Mesothelial cell of epicardium (in vitro differentiated cells): ENCODE measurements at places on chromosomes 7 and 10. TPM values are rescaled to one million over a fixed set of nuclear protein-coding genes. Genes with fewer than 3 reads are reported as not detected.

GRCh38 chr10:19888061-19888660 lies 71.9 kb downstream of the PLXDC2 start:
- H3K27ac ChIP-seq, result no peak overlapping the region
- DNase-seq, result no peak
- H3K27me3 ChIP-seq, result no peaks in the 10 kb centered on the region

GRCh38 chr7:4996696-4997222 lies 37.8 kb upstream of the MMD2 start:
- no peak overlapping the region for H3K4me3 ChIP-seq
- peaks cover 45% of the 10 kb centered on the region for H3K36me3 ChIP-seq
- DNase-seq, result no peak

DNA sequence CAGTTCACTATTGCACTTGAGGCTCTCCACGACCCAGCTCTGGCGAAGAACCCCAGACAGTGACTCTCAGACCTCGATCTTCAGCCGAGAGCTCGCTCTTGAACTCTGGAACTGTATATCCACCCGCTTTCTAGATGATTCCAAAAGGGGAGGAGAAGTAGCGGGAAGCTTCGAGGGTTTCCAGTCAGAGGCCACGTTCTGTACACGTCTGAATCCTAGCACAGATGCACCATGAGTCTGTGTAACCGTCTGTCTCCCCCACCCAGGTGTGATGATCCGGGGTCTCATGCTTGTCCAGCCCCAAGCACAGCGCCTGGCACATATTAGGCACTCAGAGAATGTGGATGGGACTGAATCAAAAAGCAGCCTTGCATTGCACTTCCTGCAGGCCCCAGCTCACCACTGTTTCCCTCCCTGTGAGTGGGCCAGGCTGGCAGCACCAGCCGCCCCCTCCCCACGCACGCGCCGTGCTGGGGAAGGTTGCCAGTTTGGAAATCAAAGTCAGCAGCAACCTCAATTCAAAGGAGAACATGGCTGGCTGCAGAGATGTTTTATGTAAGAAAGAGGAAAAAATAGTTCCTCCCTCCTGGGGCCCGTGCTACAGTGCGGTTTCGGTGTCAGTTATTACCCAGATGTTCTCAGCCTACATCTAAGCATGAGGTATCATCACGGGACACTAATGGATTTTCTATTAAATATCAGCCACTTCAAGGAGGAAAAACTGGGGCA lies 5.7 kb downstream of the GRID2IP start:
- no peak overlapping the region for H3K4me3 ChIP-seq
- H3K36me3 ChIP-seq, result no peaks in the 10 kb centered on the region
- H3K4me1 ChIP-seq, result no peaks in the 10 kb centered on the region
- DNase-seq, result no peak
- H3K27ac ChIP-seq, result no peak overlapping the region

- H3K36me3 ChIP-seq, result no peaks in the 10 kb centered on the region
- H3K4me3 ChIP-seq, result no peak overlapping the region
- peaks cover 44% of the 10 kb centered on the region for H3K4me1 ChIP-seq
Observed at GRCh38 chr7:52962402-52963076, 72.9 kb upstream of the POM121L12 start.

DNA sequence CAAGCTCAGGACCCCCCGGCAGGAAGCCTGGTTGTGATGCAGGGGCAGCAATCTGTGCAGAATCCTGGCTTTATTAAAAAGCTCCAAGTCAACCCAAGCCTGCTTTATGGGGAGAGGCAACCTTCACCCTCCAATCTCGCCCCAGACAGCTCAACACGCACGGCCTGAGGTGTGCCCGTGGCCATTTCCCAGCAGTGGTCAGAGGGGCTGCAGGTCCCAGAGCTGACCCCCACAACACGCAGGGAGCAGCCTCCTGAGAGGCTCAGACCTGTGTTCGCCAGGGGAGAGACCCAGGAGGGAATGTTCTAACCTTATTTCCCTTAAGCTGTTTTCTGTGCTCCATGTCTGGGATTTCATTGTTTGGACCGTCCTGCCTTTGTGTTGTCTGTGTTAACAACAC lies 108.2 kb downstream of the CTBP2 start:
- H3K4me3 ChIP-seq, result no peak overlapping the region
- no peak overlapping the region for H3K27ac ChIP-seq
- peaks cover 13% of the 10 kb centered on the region for H3K36me3 ChIP-seq

DNA sequence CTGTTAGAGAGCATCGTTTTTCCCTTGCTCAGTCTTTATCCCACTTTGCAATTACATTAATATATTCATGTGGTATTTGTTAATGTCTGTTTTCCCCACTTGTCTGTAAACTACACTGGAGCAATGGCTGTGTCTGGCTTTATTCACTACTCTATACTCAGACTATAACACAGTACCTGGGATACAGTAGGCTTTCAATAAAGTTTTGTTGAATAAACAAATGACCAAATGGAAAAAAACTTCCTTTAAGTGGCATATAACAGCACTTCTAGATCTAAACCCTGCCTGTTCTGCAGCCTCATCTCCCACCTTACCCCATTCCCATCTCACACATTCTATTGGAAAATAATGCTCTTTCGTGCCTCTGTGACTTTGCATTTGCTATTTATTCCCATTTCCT lies 57.3 kb upstream of the SPOCK2 start:
- H3K27ac ChIP-seq, result no peak overlapping the region
- DNase-seq, result no peak
- no peak overlapping the region for H3K4me3 ChIP-seq
- no peaks in the 10 kb centered on the region for H3K27me3 ChIP-seq
- H3K4me1 ChIP-seq, result peaks cover 7% of the 10 kb centered on the region
- peaks cover 7% of the 10 kb centered on the region for H3K36me3 ChIP-seq

- no peak overlapping the region for H3K27ac ChIP-seq
- H3K27me3 ChIP-seq, result no peaks in the 10 kb centered on the region
- H3K4me3 ChIP-seq, result no peak overlapping the region
- H3K36me3 ChIP-seq, result no peaks in the 10 kb centered on the region
Observed at GRCh38 chr7:141928845-141929195, 12.6 kb downstream of the OR9A4 start.

DNA sequence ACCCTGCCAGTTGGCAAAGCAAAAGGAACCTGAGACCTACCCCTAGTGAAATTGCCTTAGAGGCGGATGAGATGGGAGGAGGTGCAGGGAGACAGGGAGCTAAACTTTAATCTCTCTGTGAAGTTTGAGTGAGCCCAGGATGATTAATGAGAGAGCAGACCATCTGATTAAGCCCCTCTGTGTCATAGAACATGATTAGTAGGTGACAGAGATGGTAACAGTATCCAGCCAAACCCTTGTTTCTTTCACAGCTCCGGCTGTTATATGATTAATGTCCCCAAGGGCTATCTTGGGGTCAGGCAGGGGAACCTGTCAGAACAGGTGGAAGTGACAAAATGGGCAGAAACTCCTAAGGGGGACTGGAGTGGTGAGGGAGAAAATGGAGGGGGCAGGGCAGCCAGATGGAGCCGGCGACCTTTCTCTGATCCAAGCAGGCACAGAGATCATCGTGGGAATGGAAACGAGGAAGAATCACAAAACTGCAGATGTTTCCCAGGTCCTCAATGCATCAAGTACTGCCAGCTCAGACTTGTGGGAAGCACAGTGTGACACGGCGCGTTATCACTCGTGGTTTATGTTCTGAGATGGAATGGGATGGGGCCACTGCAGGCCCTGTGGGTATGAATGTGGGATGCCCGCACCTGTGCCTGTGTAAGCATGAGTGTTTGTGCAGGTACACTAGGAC lies 684.2 kb downstream of the LRMDA start:
- peaks cover 51% of the 10 kb centered on the region for H3K4me1 ChIP-seq
- no peak overlapping the region for H3K4me3 ChIP-seq
- no peak for DNase-seq
- peaks cover 18% of the 10 kb centered on the region for H3K27me3 ChIP-seq
- H3K36me3 ChIP-seq, result no peaks in the 10 kb centered on the region

DNA sequence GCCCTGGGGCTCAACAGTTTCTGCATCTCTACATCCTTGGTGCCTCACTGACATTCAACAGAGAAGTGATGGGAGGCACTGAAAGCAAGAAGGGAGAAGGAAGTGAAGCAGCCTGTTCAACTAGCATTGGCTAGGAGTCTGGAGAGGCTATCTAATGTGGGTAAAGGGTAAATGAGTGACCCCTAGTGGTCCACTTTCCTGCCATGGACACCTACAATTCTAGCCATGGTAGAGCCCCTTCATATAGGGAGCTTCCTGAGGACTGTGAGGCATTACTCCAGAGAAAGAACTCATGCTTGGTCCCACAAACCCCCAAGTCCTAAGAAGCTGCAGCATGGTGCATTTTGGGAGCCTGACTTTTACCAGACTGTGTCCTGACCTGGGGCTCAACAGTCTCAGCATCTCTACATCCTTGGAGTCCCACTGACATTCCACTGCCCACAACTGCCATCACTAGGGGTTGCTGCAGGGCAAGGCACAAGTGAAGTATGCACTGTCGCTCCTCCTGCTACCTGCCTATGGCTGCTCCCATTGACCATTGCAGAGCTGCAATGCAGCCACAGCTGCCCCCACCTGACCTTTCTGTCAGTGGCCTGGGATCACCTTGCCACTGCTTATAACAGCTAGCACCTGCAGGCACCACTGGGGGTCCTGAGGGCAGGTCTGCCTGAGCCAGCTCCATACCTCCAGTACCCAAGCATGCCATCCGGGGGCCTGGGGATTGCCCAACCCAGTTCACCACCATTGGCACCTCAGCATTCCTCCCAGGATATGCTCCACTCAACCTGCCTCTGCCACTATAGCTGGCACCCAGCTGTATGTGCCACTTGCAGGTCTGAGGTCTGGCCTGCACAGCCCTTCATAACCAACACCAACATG lies 44.1 kb upstream of the CDK6 start:
- no peaks in the 10 kb centered on the region for H3K4me1 ChIP-seq
- no peak overlapping the region for H3K4me3 ChIP-seq
- peaks cover 12% of the 10 kb centered on the region for H3K27me3 ChIP-seq
- H3K36me3 ChIP-seq, result peaks cover 11% of the 10 kb centered on the region
- no peak for DNase-seq

GRCh38 chr7:148670374-148670773 lies 28.3 kb upstream of the CUL1 start:
- no peak overlapping the region for H3K4me3 ChIP-seq
- no peaks in the 10 kb centered on the region for H3K4me1 ChIP-seq
- H3K27me3 ChIP-seq, result no peaks in the 10 kb centered on the region
- H3K36me3 ChIP-seq, result no peaks in the 10 kb centered on the region
- no peak overlapping the region for H3K27ac ChIP-seq

DNA sequence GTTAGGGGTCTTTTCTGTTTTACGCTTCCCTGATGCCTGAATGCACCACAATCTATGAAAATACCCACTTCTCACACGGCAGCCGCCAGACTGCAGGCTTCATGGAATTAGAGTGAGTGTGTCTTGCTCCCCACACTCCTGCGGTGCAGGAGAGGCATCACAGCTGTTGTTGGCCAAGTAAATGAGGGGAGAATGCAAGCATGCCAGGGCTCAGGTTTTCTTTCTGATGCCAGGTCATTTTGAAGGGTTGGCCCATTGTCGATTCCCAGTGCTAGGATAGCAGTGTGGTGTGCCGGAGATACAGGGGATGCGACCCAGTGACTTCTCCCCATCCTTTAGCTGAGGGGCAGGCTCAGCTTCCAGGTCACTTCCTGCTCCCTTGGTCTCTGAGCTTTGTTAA lies 16.3 kb downstream of the CXCL12 start:
- no peak overlapping the region for H3K4me3 ChIP-seq
- H3K27me3 ChIP-seq, result peaks cover 30% of the 10 kb centered on the region
- no peak overlapping the region for H3K27ac ChIP-seq
- H3K36me3 ChIP-seq, result no peaks in the 10 kb centered on the region
- H3K4me1 ChIP-seq, result no peaks in the 10 kb centered on the region

- no peaks in the 10 kb centered on the region for H3K27me3 ChIP-seq
- no peak for DNase-seq
- peaks cover 18% of the 10 kb centered on the region for H3K4me1 ChIP-seq
- H3K36me3 ChIP-seq, result no peaks in the 10 kb centered on the region
Observed at GRCh38 chr7:93040355-93040754, 77.4 kb downstream of the SAMD9 start.

DNA sequence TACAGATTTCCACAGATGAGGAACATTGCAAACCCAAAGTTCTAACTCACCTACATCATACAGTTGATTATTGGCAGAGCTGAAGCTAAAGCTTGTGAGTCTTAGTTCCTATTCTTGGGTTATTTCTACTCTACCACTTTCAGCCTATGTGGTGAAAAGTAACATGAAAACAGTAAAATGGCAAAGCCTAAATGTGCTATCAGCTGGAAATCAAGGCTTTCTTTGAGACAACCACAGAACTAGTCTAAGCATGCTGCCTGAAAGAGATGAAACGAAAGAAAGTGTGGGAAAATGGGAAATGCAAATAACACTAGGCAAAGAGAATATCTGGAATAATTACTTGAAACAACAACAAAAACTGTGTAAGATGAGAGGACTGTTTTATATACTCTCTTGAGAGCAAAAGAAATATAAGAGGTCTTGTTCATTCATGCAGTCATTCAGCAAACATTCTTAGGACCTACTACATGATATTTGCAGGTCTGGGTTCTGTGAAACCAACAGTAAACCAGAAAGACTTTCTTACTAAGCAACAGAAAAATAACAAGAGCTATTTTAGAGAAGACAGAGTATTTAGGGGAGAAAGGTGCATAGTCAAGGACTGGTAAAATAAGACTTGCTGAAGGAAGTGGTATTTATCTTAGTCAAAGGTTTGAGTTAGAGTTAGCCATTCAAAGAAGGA lies 437.1 kb downstream of the HTR7 start:
- DNase-seq, result no peak
- H3K27ac ChIP-seq, result no peak overlapping the region
- H3K27me3 ChIP-seq, result no peaks in the 10 kb centered on the region
- H3K36me3 ChIP-seq, result peaks cover 1% of the 10 kb centered on the region
- peaks cover 13% of the 10 kb centered on the region for H3K4me1 ChIP-seq

GRCh38 chr10:85544956-85545355 lies 821.6 kb downstream of the GRID1 start:
- no peaks in the 10 kb centered on the region for H3K36me3 ChIP-seq
- DNase-seq, result no peak
- peaks cover 43% of the 10 kb centered on the region for H3K4me1 ChIP-seq
- H3K27ac ChIP-seq, result no peak overlapping the region

GRCh38 chr7:93133005-93133404 lies 15.2 kb downstream of the SAMD9L start:
- no peaks in the 10 kb centered on the region for H3K4me1 ChIP-seq
- H3K27ac ChIP-seq, result no peak overlapping the region
- DNase-seq, result no peak
- no peaks in the 10 kb centered on the region for H3K36me3 ChIP-seq
- H3K4me3 ChIP-seq, result no peak overlapping the region
- peaks cover 48% of the 10 kb centered on the region for H3K27me3 ChIP-seq

- H3K4me3 ChIP-seq, result no peak overlapping the region
- H3K4me1 ChIP-seq, result no peaks in the 10 kb centered on the region
- H3K27ac ChIP-seq, result no peak overlapping the region
- peaks cover 27% of the 10 kb centered on the region for H3K36me3 ChIP-seq
- no peak for DNase-seq
Observed at GRCh38 chr7:1979591-1980560, 252.9 kb downstream of the MAD1L1 start.

- no peak overlapping the region for H3K27ac ChIP-seq
- H3K4me3 ChIP-seq, result no peak overlapping the region
- no peaks in the 10 kb centered on the region for H3K36me3 ChIP-seq
Observed at GRCh38 chr10:95303950-95304349, 13.1 kb upstream of the PDLIM1 start.

GRCh38 chr10:10878963-10879362 lies 138.7 kb upstream of the CELF2 start:
- H3K27ac ChIP-seq, result no peak overlapping the region
- peaks cover 5% of the 10 kb centered on the region for H3K4me1 ChIP-seq
- H3K4me3 ChIP-seq, result no peak overlapping the region
- no peak for DNase-seq
- peaks cover 2% of the 10 kb centered on the region for H3K36me3 ChIP-seq

WNT8B gene
- 0.60 to 0.95 TPM (median 0.69 TPM) in 3 replicates for total RNA-seq

DNAAF5 gene
- 33.9 to 39.0 TPM (median 36.9 TPM) in 3 replicates for total RNA-seq

NUDT13 gene
- total RNA-seq, result 3.5 to 4.4 TPM (median 3.7 TPM) in 3 replicates

LMOD2 gene
- total RNA-seq, result not detected in 3 replicates
